HTR-8/SVneo (cell line): ENCODE measurements at places on chromosomes 2 and 18.

- no peak for DNase-seq
These were observed 155.7 kb downstream of the DYM start for GRCh38 chr18:49304751-49305150.

- DNase-seq, result no peak
These were observed 695.7 kb upstream of the POU3F3 start for GRCh38 chr2:104158191-104158590.

GRCh38 chr2:134273256-134273983 lies 19.5 kb downstream of the MGAT5 start:
- DNase-seq, result no peak

- no peak for DNase-seq
These were observed 373.7 kb upstream of the GALNT5 start for GRCh38 chr2:156883804-156884203.

DNA sequence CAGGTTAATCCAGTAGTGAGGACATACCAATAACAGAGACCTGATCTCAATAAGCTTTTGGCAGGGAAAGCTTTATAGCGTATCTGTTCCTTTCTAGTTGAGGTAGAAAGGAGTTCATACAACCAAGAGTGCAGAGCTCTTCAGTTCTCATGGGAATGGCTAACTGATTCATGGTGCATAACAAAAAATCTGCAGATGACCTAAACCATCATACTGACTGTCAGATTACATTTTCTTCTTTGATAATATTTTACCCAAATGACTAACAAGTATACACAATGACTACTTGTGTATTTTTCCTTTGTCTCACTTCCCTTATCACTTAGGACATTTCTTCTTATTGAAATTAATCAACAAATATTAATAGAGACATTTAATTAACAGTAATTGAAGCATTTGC lies 140.0 kb upstream of the SERTAD2 start:
- no peak for DNase-seq

- DNase-seq, result peak; percentile 48
These were observed 37.0 kb upstream of the PKDCC start for GRCh38 chr2:42010743-42011298.

DNA sequence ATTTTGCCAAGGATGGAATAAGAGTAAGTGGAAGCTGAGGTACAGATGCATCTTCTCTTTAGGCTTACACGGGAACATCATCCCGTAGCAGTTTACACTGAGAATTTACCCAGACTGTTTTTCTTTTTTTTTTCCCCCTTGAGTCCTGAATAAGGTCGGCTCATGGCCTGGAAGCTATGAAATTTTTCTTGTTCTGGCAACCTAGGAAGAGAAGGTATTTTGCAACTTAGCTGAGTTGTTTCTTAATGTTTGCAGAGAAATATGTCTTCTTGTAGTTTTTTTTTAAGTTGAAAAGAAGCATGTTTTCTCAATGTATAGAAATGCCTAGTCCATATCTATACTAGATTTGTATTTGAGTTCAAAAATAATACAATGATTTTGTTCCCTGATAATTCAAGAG lies 712.5 kb downstream of the TDRD15 start:
- no peak for DNase-seq
